Activated T-cell treated with anti-CD3 and anti-CD28 coated beads for 24 hours (primary cell): ENCODE measurements at places on chromosomes 6 and 20.
A peak's percentile ranks its signal among the peaks of the same experiment; 100 is the strongest.

GRCh38 chr20:57530327-57530981, 5.5 kb upstream of the CTCFL start:
- DNase-seq = no peak

DNA sequence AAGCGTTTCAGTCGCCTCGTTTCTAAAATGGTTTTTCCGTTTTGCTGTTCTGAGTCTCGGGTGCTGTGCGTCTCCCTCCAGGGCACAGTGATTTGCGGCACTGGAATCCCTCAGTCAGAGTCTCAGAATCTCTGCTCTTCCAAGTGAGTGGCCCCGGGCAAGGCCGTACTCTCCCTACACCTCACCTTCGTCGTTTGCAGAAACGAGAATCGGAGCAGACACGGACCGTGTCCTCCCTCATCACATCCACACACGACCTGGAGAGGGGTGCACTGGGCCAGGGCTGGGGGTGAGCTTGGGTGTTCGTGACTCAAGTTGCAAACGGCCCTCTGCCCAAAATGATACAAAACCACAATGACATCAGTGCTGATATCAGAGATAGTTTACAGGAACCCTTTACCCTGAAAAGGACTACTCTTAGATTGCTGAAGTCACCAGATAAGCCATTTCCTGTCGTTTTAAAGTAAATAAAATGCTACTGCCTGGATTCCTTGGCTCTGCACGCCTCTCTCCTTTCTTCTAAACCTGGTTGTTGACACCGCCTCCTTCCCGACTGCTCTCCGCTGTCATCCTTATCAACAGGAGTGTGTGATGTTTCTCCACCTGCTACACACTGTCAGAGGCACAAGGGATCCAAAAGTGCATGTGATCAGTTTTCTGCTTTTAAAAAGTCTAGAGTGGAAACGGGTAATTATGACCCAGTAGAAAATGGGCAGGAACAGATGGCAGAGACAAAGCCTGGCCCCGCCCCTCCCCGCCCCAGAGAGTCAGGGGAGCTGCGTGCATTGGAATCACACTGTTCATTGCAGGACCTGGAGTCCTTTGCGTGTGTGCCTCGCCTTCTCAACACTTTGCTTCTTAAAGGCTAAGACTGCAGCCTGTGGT, 38.4 kb downstream of the KIF25 start:
- no peak for DNase-seq

- no peak for DNase-seq
Observed at GRCh38 chr6:157768863-157769551, 54.0 kb upstream of the SNX9 start.

GRCh38 chr20:62555642-62556420, 80.0 kb upstream of the GATA5 start:
- no peak for DNase-seq

- DNase-seq = no peak
Observed at GRCh38 chr6:139240161-139241010, 51.4 kb downstream of the TXLNB start.

DNA sequence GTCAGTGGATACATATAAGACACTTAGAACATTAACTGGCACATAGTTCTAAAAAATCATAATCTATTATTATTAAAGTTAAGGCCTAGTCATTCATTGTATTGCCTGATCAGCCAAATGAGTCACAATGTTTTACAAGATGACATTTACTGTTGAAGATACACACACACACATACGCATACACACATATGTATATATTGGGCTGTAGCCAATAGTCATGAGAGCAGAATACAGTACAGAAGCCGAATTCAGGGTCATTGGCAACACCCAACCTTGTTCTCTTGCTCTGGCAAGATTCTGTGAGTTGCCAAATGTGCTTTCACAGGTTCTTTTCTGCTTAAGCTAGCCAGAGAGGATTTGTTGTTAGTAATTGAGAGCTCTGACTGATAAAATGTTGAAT, 922.8 kb upstream of the MAP3K7 start:
- no peak for DNase-seq

- no peak for DNase-seq
Observed at GRCh38 chr6:125339653-125340052, 37.9 kb upstream of the HDDC2 start.

DNA sequence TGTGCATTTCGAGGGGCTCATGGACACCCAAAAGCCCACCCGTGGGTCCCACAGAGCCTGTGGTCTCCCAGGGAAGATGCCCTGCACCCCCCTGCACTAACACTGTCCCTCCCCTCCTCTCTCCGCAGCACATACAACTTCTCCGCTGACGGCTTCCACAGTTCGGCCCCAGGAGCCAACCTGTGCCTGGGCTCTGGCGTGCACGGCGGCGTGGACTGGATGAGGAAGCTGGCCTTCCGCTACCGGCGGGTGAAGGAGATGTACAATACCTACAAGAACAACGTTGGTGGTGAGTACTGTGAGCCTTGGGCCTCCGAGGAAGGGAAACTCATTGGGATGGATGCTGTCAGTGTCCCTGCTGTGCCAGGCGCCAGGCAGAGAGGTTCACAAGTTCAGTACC, 183.9 kb downstream of the ZMYND8 start:
- DNase-seq = no peak

DNA sequence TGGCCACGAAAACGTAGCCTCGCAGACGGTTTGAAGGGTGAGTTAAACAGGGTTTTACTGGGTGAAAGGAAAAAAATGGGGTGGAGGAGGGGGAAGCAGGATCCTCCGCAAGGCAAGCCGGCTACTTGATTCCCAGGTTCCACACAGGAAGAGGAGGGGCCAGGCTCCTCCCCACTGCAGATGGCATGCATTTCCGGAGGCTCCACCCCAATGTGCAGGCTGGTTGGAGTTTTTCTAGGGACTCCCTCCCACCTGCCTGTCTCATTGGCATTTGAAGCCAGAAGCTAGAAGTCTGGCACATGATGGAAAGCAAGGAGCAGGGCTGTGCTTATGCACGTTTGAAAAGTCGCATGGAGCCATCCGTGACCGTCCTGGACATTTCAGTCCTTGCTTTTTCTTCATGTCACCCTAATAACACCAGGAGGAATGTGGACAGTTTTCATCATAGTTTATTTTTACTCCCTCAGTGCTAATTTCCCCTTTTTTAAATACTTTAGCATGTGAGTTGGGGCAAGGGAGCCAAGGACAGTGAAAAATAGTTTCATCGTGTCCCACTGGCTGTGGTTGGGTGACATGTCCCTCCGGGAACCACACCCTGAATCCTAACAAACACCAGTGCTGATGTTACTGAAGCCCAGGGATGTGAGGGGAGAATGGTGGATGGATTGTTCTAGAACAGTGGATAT, 100.1 kb upstream of the INSM1 start:
- DNase-seq = no peak

- DNase-seq = no peak
Observed at GRCh38 chr20:11210611-11211010, 536.8 kb upstream of the JAG1 start.

DNA sequence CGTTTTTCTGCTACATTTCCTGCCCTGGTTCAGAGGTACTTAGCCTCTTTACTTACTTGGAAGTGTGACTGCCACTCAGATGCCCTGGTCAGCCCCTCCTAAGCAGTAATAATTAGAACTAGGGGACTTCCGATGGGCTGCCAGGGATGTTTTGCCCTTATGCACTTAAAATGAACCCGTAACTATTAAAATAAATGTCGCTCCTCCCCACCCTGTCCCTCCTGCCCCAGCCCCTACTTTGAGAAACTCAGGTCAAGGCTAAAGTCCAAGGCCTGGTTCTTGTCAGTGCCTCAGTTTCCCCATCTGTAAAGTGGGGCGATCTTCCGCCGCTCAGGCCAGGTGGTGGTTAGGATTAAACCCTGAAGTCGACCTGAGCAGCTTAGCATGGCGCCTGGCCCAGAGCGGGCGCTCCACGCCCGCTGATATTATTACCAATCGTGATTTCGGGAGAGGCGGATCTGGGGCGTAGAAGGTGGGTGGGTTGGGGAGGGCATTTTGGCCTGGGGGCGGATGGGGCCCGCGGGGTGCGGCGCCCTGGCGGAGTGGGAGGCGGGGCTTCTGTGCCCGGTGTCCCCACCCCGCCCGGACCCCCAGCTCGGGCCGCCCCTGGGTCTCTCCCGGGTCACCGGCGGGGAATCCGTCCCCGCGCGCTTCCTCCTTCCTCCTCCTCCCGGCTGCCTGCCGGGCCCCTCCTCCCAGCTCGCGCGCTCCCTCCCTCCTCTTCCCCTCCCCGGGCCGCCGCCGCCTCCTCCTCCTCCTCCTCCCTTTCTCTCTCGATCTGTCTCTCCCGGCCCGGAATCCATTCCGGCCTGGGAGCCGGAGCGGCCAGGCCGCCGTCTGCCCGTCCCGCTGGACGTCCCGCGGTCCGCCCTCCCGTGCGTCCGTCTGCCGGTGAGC, at the start of gene SRC:
TSS of gene SRC (plus strand) at position 802 of the 897 bp plus-strand sequence. CDS start 38,014 bp downstream, outside the sequence.
- DNase-seq = peak; percentile 16

DNA sequence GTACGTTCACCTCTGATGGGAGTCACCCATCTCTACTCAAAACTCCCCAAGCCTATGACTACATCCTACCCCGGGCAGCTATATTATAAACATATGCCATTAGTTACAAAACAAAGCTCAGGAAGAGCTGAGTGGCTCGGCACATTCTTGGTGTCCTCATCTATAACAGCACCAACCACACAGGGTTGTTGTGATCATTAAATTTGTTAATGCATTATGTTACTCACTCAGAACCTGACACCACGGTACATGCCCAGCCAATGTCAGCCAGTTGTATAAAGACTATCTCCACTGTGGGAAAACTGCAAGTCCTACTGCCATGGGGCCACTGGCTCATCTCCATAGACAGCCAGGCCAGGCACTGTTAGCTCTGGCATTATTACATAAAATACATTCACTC, 7.7 kb downstream of the CDK5RAP1 start:
- DNase-seq = no peak

DNA sequence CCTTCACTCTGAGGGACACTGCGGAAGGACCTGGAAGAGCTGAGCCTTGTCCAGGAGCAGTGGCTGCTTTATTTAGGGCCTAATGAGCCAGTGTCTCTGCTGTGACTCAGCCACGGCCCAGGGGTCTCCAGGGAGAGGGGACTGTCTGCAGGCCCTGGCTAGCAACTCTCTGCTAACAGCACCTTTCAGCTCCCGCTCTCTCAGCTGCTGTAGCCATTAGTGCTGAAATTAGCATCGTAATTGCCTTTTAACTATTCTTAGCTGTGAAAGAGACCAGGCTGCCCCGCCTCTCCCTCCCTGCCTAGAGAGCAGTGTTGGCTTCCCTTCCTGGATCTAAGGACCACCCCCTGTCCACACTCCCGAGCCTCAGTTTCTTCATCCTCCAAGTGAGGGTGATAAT, 53.1 kb upstream of the SLC32A1 start:
- DNase-seq = no peak

GRCh38 chr20:5614506-5614905, 135.7 kb upstream of the SHLD1 start:
- no peak for DNase-seq

DNA sequence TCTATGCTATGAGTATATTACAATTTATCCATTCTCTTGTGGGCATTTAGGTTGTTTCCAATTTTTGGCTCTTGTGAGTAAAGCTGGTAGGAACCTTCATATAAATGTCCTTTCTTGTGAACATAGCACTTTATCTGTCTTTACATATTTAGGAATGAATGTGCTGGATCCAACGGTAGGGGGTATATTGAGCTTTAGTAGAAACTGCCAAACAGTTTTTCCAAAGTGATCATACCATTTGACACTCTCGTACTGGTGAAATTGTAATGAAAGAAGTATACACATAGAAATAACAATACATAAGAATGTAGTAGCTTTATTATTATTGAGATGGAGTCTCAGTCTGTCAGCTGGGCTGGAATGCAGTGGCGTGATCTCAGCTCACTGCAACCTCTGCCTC, 30.9 kb upstream of the ARMH2 start:
- DNase-seq = no peak

DNA sequence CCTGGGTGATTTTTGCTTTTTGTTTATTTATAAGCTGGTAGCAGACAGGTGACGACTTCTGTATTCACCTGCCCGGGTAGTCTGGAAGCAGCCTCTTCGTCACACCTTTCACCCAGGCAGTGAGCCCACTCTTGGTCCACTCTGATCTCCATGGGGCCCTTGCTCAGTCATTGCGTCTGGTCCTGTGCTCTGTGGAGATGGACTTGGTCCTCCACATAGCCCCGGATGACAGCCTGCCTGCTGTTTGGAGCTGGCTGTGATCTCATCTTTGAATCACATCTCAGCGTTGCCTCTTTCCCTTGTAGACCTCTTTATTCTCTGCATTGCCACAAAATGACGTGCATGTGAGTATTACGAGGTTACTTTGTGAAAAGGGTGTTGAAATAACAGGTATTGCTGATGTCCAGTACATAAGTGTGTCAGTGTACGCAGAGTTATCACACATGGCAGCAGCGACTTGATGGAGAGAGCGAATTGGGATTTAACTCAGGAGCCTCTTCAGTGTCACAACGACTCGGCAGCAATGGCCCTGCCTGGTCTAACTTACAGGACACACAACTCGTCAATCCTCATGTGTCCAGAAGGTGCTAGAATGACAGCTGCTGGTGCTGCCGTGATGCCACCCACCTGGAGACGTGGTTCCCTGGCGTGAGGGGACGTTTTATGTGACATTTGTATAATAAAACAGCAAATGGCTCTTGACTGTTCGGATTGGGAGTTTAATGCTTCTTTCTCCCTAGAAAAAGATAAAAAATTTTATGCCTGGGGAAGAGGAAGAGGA, 24.2 kb upstream of the FRMD1 start:
- DNase-seq = no peak

DNA sequence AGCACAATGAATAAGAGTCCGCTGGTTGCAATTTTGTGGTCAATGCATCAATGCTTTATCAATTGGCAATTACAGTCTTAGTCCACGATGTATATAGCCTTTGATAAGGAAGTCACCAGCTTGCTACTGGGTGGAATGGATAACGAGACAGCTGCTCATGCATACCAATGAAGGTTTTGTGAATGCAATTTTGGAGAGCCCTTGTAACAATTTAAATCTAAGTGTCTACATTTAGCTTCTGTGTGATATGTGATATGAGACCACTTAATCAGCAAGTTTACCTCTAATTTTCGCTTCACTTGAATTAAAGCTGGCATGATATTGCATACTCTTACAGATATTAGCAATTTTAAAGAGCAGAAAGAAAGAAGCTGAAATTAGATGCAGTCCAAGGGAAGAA, 543.9 kb downstream of the RNF144B start:
- DNase-seq = no peak

GRCh38 chr6:127148511-127148910, 30.0 kb downstream of the RSPO3 start:
- DNase-seq = no peak

- DNase-seq = no peak
Observed at GRCh38 chr6:145532361-145532760, 203.0 kb downstream of the EPM2A start.

GRCh38 chr6:153104220-153104619, 26.9 kb downstream of the RGS17 start:
- no peak for DNase-seq

- no peak for DNase-seq
Observed at GRCh38 chr20:43658723-43659419, 8.0 kb upstream of the MYBL2 start.

- no peak for DNase-seq
Observed at GRCh38 chr6:118968416-118968815, 33.5 kb upstream of the MCM9 start.
